ENCODE measurements at places on chromosomes 7 and 10.

- DNase-seq, result no peak
Observed at GRCh38 chr7:125122173-125122572, 192.5 kb upstream of the POT1 start.

GRCh38 chr10:44994752-44995530, 5.8 kb upstream of the ZNF22 start:
- no peak for DNase-seq

- DNase-seq, result no peak
Observed at GRCh38 chr7:128710481-128710880, 28.7 kb upstream of the CALU start.

- DNase-seq, result no peak
Observed at GRCh38 chr10:66586897-66587679, 338.7 kb upstream of the LRRTM3 start.

- no peak for DNase-seq
Observed at GRCh38 chr7:20310301-20310700, 20.4 kb upstream of the ITGB8 start.

- DNase-seq, result no peak
Observed at GRCh38 chr10:73959484-73960243, 38.3 kb upstream of the VCL start.

DNA sequence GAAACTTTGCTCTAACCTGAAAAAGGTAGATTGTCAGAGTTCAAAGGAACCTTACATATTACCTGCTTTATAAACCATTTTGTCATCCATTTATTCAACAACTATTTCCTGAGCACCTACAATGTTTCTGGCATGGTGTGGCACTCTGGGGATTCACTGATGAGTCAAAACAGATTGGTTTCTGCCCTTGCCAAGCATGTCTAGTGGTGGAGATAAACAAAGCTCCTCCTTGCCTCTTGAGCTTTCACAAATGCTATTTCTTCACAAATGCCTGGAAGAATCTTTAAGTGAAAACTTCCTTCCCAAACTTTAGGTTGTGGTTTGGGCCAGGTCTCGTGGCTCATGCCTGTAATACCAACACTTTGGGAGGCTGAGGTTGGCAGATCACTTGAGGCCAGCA, 85.1 kb upstream of the RELN start:
- DNase-seq, result no peak

GRCh38 chr7:158406801-158407200, 180.8 kb downstream of the PTPRN2 start:
- DNase-seq, result no peak

DNA sequence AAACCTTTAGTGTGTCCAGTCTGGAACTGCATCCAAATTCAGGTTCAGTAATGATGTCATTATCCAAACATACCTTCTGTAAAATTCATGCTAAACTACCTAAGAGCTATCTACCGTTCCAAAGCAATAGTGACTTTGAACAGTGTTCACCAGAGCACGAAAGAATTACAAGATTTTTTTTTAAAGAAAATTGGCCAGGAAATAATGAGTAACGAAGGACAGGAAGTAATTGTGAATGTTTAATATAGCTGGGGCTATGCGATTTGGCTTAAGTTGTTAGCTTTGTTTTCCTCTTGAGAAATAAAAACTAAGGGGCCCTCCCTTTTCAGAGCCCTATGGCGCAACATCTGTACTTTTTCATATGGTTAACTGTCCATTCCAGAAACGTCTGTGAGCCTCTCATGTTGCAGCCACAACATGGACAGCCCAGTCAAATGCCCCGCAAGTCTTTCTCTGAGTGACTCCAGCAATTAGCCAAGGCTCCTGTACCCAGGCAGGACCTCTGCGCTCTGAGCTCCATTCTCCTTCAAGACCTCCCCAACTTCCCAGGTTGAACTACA, 694 bp upstream of the FAS start:
- DNase-seq, result no peak

- no peak for DNase-seq
Observed at GRCh38 chr10:45063591-45064231, 63.0 kb downstream of the ZNF22 start.

- no peak for DNase-seq
Observed at GRCh38 chr7:114932991-114933390, 11.1 kb downstream of the MDFIC start.

- no peak for DNase-seq
Observed at GRCh38 chr10:26367771-26368170, 70.4 kb upstream of the APBB1IP start.

GRCh38 chr7:98077762-98078161, 28.9 kb upstream of the LMTK2 start:
- DNase-seq, result no peak

DNA sequence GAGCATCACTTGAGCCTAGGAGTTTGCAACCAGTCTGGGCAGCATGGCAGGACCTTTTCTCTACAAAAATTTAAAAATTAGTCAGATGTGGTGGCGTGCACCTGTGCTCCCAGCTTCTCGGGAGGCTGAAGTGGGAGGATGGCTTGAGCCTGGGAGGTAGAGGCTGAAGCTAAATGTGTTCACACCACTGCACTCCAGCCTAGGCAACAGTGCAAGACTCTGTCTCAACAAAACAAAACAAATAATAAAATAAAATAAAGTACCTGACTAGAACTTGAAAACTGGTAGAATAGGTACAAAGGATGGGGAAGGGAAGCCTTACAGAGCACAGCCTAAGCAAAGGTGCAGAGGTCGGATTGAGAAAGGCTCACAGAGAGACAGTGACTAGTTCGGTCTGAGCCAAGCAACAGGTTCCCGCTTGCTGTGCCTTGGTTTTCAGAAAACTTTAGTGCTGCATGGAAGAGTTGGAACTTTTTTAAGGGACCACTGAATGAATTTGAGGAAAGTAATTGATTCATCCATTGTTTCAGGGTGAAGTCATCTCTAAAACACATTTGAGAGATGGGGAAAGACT, 100.1 kb upstream of the STK17A start:
- DNase-seq, result no peak

DNA sequence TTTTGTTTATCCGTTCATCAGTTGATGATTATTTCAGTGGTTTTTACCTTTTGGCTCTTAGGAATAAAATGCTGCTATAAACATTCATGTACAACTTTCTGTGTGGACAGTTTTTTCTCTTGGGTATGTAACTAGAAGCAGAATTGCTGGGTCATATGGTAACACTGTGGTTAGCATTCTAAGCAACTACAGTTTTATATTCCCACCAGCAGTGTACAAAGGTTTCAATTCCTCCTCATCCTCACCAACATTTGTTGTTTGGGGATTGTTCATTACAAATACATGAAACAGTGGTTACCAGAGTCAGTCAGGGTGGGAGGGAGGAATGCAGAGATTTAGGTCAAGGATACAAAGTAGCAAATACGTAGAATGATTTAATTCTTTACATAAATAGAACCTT, 97.0 kb downstream of the NPSR1 start:
- no peak for DNase-seq

- no peak for DNase-seq
Observed at GRCh38 chr10:122276611-122277208, 5.6 kb downstream of the BTBD16 start.

DNA sequence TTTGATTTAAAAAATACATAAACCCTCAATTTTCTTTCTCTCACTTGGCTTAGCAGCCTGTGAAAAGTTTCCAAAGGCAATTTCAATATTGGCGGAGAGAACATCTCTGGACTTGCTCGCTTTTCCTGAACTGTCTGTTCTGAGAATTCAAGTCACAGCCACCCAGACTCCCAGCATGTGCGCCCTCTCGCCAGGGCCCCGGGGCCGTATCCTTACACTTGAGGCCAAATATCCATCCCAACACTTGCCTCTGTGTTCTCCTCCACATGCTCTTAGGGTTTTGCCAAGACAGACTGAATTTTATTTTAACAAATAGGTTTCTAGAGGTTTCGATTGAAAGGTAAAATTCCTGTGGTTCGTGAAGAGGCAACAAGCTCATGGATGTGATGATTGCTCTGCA, 111.5 kb upstream of the GPR26 start:
- no peak for DNase-seq

GRCh38 chr10:123564631-123565030, 101.5 kb upstream of the GPR26 start:
- DNase-seq, result no peak

GRCh38 chr7:120714945-120715344, 143.0 kb downstream of the TSPAN12 start:
- no peak for DNase-seq

DNA sequence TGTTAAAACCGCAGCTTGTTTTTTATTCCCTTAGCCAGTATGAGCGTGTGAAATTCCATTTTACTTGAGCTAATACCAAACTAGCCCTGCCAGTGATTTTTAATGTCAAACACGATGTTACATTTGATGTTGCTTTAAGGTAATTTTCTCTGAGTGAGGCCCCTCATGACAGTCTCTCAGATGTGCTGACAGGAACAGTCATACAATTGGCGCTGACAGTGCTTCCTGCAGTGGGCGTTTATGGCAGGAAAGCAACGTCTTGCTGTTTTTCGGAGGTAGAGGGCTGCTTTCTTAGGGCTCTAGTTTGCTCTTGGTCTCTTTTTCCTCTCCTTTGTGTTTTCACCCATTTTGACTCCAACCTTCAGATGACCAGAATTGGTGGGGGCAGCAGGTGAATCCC, 19.3 kb downstream of the PON1 start:
- peak; percentile 0 for DNase-seq

GRCh38 chr10:42982891-42983506, 93.9 kb upstream of the RET start:
- DNase-seq, result no peak

DNA sequence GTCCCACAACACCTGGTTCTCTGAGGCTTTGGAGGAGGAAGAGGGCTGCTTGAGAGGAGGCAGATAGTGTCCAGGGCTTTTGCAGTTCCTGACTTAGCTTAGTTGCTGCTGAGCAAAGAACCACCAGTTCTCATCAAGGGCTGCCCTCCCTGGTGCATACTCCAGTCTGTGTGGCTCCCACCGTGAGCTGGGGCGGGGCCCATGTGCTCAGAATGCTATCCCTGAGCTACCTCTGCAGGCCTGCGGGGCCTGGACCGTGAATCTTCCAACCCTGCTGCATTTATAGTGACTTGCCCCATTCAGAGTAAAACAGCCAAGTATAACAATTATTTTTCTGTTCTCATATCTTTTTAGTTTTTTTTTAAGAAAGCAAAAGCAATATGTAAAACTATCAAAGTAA, 49.2 kb downstream of the TACR2 start:
- DNase-seq, result no peak

DNA sequence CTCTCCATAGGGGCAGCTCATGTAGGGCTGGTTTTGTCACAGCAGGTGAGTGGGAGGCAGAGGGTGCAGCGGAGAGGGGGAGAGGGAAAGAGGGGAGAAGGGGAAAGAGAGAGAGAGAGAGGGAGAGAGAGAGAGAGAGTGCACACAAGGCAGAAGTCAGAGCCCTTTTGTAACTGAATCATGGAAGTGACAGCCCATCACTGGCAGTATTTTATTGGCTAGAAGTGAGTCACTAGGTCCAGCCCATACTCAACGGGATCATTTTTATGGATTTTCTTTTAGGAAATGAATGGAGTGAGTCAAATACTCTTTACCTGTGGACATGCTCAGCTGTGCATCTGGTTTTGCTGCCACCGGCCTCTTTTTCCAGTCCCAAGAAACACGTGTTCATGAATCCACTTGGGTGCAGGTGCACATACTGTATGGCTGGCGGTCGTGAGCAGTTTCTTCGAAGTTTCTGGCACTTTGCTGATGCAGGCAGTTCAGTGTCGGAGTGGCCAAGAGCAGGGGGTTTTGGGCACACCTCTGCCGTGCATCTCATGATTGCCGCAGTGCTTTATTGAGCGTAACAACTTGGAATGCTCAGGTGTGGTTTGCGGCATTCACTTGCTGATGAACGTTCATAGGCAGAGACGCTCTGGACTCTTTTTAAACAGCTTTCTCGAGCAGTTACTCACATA, 40.3 kb downstream of the DOCK1 start:
- no peak for DNase-seq

DNA sequence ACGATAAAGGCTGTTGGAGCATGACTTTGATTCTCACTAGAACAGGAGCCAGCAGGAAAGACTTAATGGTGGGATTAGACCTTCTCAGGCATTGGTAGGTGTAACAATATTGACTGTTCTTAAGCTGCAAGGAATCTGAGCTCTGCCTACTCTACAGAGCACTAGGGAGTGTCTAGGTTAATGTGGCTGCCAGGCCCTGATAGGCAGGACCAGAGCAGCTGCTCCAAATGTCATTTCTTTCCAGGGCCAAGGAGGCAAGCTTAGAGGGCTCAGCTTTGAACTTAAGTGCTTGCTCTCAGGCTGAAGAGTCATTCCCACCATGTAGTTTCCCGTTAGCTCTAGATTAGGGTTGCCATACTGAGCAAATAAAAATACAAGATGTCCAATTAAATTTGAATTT, 96.8 kb downstream of the RAB18 start:
- no peak for DNase-seq

DNA sequence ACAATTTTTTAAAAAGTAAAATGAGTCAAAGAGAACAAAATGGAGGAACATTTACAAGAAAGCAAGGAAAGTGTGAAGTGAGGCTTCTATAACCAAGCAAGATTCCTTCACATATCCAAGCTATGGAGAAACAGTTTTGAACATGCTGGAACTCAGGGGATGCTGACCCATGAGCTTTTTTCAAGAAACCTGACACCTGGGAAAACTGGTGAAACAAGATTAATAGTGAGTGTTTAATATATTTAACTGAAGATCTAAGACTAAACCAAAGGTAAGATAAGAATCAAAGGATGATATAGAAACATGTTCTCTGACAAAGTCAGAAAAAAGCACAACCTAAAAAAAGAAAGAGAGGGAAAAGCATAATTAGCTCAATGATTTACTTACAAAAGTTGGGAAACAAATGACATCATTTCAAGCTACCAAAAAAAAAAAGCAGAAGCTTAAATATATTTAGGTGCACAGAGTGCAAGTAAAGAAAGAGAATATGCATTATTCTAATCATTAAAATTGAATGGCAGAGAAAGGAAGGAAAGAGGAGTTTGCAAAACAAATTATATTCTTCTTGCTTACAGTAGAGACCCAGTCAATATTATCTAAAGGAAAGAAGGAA, 24.9 kb downstream of the C7orf25 start:
- no peak for DNase-seq

GRCh38 chr7:133556553-133556952, 303.7 kb downstream of the EXOC4 start:
- DNase-seq, result no peak

- DNase-seq, result no peak
Observed at GRCh38 chr7:127794551-127794950, 142.6 kb downstream of the SND1 start.

DNA sequence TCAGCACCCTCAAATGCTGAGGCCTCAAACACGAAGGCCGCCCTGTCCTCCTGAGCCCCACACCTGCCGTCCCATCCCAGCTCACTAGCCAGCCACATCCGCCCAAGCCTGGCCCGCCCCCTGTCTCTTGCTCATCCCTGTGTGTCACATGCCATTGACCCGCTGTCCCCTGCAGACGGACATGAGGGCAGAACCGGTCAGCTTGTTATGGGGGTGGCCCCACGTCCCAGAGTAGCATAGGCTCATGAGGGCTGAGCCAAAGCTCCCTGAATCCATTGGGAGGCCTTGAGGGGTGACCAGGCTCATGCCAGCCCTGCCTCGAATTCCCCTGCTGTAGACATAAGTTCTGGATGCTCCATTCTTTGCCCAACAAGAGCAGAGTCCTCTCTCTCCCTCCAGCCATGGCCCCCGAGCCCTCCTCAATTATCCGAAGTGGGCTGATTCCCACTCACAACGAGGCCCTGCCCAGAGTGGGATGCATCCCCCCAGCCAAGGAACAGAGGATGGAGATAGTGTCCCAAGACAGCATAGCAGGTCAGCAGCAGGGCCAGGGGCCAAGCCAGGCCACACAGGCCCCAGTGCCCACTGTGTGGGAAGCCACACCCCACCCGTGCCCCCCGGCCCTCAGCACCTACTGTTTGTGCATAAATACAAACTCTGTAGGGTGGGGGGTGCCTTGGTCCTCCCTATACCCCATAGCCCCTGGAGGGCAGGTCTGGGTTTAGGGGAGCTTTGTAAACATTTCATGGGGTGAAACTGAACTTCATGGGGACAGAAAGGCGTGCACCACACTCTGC, 42.1 kb downstream of the EBF3 start:
- no peak for DNase-seq
